T-helper 9 cell (primary cell): ENCODE measurements at places on chromosomes 13 and 19.

DNA sequence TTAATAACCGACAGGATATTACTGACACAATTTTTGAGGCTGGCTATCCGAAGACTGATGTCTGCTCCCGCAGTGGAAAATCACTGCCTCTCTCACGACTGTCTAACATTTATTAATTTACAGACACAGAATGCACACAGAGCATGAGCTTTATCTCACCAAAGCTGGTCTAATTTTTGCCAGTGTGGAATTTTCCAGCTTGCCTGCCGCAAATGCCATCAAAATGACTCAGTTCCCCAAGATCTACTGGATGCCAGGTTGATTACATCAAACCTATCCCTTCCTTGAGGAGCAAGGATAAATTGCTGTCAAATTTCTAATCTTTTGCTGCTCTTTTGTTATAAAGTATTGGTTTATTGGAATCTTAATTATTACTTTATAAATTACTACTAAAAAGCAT is 1775.1 kb upstream of the PCDH20 start:
- no peak for DNase-seq

DNA sequence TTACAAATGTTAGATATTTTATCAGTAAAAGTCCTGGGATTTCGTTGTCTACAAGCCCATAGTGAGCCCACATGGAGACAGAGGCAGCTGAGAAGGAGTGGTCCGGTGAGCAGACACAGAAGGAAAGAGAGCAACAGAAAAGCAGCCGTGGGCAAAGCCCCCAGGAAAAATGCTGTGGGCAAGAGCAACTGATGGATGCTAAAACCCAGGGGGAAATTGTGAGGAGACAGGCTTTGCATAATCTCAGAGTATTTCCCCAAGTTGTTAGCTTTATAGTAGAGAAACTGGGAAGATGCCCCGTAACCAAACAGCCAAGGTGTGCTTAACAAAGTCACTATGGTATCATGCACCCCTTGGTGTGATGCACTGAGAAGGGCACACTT is 35.1 kb downstream of the GJA3 start:
- DNase-seq = no peak

DNA sequence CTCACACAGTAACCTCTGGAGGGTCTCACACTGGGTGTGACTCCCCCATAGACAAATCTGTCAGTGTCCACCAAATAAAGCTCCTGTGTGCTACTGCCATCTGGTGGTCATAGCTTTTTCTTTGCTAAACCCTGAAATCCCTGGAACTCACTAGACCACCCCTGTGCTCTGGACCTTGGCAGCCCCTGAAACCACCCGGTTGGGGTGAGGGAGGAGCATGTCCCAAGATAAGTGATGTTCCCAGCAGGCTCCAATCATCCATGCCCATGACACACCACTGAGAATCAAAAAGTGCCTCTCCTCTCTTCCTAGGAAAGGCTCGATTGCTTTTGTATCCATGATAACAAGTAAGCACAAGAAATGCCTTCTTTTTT is 6.5 kb upstream of the HSD17B14 start:
- peak; percentile 38 for DNase-seq

GRCh38 chr13:75873494-75873893 is 237.4 kb downstream of the LMO7 start:
- no peak for DNase-seq

DNA sequence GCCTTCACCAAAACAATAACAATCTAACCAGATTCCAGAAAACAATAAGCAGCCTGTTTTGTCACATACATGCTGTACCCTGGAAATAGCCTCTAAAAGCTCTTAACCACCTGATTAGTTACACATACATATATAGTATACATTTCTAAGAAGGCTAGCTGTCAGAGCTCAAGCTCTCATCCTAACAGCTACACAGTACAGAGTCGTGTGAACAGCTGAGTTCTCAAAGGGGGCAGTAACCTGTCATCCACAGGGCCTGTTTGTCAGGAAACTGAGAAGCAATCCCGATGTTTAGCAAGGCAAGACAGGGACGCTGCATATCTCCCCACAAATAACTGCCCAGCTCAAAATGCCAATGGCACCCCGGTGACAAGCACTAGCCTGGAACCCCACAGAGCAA is 56.9 kb downstream of the STK24 start:
- no peak for DNase-seq

- no peak for DNase-seq
Observed at GRCh38 chr13:42602906-42603305, 29.0 kb downstream of the TNFSF11 start.

DNA sequence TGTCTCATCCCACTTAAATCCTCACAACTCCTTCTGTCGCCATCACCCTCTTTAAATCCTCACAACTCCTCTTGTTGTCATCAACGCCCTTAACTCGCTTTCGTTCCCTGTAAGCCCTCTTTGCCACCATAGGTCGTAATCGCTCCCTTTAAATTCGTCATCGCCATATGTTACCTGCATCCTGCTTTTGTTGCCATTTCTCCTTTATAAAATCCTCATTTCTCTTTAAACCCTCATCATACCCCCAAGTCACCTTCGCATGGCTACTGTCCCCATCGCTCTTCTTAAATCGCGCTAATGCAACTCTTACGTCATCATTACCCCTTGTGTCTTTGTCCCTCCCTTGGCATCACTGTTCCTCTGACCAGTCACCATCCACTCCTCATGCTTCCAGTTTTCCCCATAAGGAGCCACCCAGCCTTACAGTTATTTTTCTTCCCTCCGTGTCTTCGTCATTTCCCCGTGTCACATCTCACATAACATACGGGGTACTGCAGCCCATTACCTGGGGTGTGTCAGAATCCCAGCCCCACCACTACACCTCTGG is 539 bp downstream of the PLD3 start:
- no peak for DNase-seq

GRCh38 chr13:57865600-57866294 is 234.2 kb downstream of the PCDH17 start:
- DNase-seq = no peak

- DNase-seq = no peak
Observed at GRCh38 chr13:47621931-47622330, 379.1 kb downstream of the SUCLA2 start.

DNA sequence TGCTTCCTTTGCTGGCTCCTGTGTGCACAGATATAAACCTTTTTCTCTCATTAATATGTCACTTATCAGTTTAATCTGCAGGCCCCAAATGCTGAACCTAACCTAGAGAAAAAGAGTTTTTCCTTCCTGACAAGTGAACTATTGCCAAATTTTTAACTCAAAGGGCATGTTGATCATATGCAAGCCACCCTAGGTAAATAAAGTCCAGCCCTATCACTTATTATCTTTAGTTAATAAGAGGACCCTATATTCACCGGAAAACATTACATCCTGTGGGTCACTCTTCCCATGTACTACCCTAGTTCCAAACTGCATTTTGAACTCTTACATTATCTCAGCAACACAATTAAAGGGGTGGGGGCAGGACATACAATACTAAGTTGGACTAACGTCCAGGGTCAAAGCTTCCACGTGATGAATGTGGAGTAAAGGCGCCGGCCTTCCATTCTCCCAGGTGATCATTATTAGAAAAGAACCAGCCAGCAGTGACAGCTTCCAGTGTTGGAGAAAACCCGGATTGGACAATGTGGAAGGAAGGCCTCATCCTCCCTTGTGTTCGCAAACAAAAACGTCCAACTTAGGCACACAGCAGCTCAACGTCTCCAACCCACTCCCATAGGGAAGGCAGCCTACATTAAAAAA is 86.6 kb downstream of the STK24 start:
- no peak for DNase-seq

DNA sequence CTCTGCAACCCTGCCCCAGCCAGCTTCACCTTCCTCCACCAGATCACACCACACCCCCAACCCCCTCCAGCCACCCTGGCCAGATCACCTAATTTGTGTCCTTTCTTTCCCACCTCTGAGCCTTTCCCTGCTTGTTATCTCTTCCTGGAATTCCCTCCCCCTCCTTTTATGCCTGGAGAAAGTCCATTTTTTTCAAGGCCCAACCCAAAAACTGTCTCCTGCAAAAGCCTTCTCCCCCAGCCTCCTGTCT is 5.3 kb upstream of the TLE2 start:
- DNase-seq = no peak

GRCh38 chr19:3985643-3986259 is 488 bp upstream of the EEF2 start:
- no peak for DNase-seq

DNA sequence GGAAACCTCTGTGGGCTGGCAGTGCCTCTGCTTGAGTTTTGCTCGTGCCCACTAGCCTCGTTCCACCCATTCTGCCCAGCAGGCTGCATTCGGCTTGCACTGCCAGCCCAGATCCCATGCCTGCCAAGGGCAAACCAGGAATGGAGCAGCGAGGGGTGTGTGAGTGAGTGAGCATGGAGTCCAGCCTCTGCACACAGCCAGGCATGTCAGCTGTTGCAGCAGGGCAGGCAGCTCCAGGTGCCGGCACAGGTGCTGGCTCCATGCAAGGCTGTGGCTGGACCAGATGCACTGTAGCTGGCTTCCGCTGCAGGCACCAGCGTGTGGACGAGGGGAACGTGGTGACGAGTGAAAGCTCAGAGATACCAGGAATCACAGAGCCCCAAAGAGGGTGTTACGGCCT is 64.5 kb downstream of the SPATA13 start:
- DNase-seq = no peak

- no peak for DNase-seq
Observed at GRCh38 chr19:37975071-37975470, 68.1 kb downstream of the SIPA1L3 start.

- no peak for DNase-seq
Observed at GRCh38 chr13:21683034-21683733, 12.3 kb downstream of the FGF9 start.

DNA sequence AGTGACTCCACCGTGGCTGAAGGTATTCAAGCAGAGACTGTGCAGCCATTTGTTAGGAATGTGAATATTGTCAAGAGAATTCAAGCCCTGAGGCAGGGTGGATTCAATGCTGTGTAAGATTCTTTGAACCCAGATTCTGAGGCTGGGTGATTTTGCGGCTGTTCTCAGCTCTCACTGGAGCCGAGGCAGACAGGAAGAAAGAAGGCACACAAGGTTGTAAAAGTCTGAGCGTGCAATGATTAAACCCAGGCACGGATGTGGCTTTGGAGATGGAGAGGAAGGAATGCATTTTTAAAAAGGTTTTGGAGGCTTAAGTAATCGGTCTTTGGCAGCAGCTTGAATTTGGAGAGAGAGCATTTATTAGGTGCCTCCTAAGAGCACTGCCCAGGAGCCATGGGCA is 187.9 kb downstream of the KATNAL1 start:
- DNase-seq = no peak

DNA sequence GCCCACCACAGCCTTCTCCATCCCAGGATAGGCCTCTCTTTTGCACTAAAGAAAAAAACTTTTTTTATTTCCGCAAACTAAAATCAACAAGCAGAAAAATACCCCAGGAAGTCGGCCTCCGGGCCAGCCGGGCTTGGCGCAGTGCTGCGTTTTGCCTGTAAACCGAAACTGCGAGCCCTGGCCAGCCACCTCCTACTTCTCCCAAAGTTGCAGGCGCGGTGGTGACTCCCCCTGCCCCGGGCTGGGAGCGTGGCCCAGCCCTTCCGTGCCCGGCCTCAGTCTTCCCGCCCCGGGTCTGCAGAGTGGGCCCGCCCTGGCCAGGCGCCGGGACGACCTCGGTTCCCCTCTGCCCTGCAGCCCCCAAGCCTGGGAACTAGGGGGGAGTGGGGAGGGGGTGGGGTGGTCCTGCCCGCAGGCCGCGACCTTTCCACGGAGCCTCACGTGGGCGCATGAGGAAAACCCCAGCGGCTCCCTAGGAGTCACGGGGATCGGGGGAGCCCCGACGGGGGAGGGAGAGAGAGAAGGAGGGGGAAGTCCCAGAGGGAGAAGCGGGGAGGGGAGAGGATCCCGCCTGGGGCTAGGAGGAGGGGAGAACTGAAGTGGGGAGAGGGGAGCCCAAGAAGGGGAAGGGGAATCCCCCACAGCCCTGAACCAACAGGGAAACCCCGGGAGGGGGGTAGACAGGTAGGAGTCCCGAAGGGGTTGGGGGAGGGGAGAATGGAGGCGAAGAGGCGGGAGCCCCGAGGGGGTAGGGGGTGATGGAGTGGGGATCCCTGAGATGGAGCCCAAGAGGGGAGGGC is 3.0 kb downstream of the GADD45B start:
- peak; percentile 60 for DNase-seq

- DNase-seq = no peak
Observed at GRCh38 chr19:52621376-52621775, 16.8 kb downstream of the ZNF83 start.

- no peak for DNase-seq
Observed at GRCh38 chr13:91001371-91001770, 346.1 kb upstream of the MIR17HG start.

DNA sequence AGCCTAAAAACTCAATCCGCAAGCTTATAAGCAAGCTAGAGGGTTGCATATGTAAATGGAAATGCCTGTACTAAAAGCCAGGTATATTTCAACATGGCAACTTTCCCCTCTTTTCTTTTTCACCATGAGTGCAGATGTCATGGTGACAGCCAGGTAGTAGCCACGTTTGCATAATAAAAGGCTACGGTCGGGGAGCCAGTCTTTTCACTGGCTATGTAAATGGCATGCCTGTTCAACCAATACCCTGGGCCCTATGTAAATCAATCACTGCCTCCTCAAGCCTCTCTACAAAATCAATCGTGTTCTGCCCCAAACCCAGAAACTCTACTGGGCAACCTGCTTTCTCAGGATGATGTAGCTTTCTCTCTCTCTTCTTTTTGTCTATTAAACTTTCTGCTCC is 87.4 kb downstream of the ZNF100 start:
- no peak for DNase-seq

- DNase-seq = no peak
Observed at GRCh38 chr19:12244370-12244769, 50.3 kb downstream of the ZNF44 start.

DNA sequence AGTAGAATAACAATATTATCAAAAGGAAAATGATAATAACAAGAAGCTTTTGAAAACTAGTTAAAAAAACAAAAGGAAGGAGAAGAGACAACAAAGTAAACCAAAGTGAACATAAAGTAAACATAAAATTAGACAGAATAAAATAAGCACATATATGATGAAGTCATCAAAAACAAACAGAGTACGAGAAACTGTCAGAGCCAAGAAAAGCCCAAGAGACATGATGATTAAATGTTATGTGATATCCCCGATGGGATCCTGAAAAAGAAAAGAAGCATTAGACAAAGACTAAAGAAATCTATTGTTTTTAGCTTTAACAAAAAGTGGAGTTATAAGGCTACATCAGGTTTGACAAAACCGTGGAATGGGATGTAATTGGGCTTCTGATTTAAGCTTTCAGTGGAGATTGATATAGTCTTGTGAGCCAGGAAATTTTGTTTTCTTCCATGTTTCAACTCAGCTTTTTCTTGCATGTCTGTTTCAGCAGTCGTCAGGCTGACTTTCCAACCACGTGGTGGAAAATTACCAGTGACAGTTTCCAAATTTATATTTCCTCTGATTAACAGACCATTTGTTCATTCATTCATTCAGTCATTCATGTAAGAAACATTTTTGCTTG is 64.9 kb downstream of the KL start:
- DNase-seq = no peak

DNA sequence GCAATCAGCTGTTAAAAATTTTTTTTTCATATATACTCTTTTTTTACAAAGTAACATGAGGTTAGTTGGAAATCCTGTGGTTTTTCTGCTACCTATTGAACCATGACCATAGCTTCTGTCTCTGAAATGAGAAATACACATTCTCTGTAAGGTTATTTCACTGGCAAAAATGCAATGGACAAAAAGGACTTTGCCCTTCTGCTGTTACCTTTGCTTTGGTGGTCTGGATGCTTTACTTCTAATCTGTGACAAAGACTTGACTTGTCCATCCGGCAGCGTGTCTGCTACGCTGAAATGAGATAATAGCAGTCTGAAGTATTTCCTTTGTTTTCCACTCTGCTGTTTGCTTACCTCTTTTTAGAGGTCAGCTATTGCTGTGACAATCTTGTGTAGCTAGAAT is 412.8 kb downstream of the SLITRK6 start:
- DNase-seq = no peak
